Muscle of arm (tissue), 14 donors: ENCODE measurements at places on chromosomes 16 and 17. TPM values are rescaled to one million over a fixed set of nuclear protein-coding genes. Genes with fewer than 3 reads are reported as not detected.

G6PC1 gene
- not detected for polyA plus RNA-seq

EXOC3L1 gene
- polyA plus RNA-seq = 6.7 TPM

RNF167 gene
- polyA plus RNA-seq = not detected

CRYM gene
- 0.51 TPM for polyA plus RNA-seq

MT1A gene
- polyA plus RNA-seq = not detected

SLC13A5 gene
- polyA plus RNA-seq = 0.15 TPM

KRT13 gene
- polyA plus RNA-seq = 196 TPM

CRISPLD2 gene
- 5.5 TPM for polyA plus RNA-seq

C16orf86 gene
- polyA plus RNA-seq = 1.8 TPM

PHAF1 gene
- polyA plus RNA-seq = 18.5 TPM

NECAB2 gene
- polyA plus RNA-seq = not detected

SLC16A13 gene
- 1.6 TPM for polyA plus RNA-seq

TMIGD1 gene
- not detected for polyA plus RNA-seq

SLC6A4 gene
- polyA plus RNA-seq = 0.09 TPM

COX11 gene
- 43.8 TPM for polyA plus RNA-seq

ZNF75A gene
- polyA plus RNA-seq = 32.0 TPM

KCNG4 gene
- polyA plus RNA-seq = 0.10 TPM

VMO1 gene
- 3.3 TPM for polyA plus RNA-seq

GPR179 gene
- 0.56 TPM for polyA plus RNA-seq

CCL17 gene
- polyA plus RNA-seq = not detected
